SK-N-DZ (cell line): ENCODE measurements at places on chromosomes 3 and 15.

- DNase-seq = no peak
Measured at GRCh38 chr3:77709155-77709554, 669.3 kb downstream of the ROBO2 start.

GRCh38 chr15:60829416-60829815 lies 350.5 kb upstream of the ICE2 start:
- DNase-seq = no peak

DNA sequence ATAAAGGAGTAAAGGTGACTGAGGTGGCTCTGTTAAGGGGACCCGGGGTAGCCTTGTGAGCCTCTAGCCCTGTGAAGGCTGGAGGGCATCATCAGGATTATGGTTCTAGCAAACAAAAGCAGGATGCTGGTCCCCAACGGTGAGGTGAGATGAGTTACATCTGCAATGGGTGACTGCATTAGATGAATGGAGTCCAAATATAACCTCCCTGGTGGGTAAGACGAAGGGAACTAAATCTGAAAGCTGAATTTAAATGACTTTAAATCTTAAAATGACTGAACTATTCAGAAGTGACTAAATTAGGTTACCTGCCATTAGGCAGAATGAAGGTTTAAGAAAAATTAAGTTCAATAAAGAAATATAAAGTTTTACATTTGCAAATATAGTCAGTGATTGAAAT lies 4.6 kb upstream of the HLTF start:
- no peak for DNase-seq

- no peak for DNase-seq
Measured at GRCh38 chr15:73227433-73228056, 141.2 kb downstream of the HCN4 start.

DNA sequence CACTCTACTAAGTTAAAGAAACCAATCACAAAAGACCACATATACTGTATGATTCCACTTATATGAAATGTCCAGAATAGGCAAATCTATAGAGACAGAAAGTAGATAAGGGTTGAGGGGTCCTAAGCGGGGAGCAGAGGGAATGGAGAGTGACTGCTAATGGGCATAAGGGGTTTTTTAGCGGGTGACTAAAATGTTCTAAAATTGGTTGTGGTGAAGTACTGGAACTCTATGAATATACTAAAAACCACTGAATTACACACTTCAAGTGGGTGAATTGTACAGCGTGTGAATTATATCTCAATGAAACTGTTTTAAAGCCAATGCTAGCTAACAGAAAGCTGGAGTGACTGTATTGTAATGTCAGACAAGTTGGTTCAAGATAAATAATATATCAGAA lies 33.3 kb downstream of the KPNA1 start:
- DNase-seq = no peak

DNA sequence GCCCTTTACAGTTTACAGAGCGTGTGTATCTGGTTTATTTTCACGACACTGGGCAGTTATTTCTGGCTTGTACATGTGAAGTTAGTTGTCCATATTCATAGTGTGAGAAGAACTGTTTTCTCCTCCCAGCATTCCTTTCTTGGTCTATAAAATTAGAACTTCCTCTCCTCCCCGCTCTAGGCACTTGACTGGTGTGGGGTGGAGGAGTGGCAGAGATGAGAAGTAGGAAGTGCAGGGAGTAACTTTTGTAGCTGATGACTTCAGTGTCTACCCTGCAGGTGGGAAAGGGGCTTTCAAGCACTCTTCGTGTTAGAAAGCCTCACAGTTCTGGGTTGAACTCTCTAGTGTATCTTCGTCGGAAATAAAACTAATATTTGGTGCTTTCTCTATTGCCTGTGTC lies 13.4 kb downstream of the APOD start:
- DNase-seq = no peak

DNA sequence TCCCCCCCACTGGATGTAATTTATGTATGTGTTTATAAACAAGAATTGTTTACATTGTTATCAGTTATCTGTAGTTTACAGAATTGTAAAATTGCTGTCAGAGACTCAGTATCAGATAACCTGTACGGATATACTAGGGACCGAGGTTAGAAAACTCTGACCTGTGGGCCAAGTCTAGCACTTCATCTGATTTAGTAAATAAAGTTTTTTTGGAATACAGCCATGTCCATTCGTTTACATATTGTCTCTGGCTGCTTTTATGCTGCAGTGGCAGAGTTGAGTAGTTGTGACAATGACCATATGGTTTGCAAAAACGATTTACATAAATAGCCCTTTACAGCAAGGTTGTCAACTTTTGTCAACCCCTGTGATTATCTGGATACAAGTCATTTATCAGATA lies 52.6 kb downstream of the LRRC28 start:
- no peak for DNase-seq

GRCh38 chr3:100108464-100109079 lies 5.7 kb downstream of the FILIP1L start:
- no peak for DNase-seq
